ENCODE measurements at places on chromosomes 11 and 22.
A peak's percentile ranks its signal among the peaks of the same experiment; 100 is the strongest.

- DNase-seq: peak; percentile 40
These were observed 109.8 kb downstream of the NAT10 start for GRCh38 chr11:34214961-34215805.

GRCh38 chr22:45475851-45476514 is 26.7 kb upstream of the FBLN1 start:
- no peak for DNase-seq

- DNase-seq: no peak
These were observed 23.8 kb upstream of the ALDH3B2 start for GRCh38 chr11:67698247-67698646.

GRCh38 chr11:37409124-37409523 is 811.1 kb upstream of the RAG2 start:
- no peak for DNase-seq

DNA sequence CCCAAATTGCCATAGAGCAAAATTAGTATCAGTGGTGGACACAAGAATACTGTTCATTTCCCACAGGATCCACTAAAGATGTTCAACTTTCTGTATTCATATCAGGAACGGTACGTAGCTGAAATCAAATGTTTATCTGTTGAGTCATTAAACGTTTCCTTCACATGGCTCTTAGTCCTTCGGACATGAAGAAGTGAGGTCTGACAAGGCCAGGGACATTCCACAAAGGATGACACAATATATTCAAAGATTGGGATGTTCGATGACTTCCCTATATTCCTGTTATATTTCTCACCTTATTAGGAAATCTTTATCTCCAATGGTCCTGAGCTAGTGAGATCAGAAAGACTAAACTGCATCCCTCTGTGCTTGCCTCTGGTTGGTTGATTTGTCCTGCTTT is 129.0 kb downstream of the ETS1 start:
- no peak for DNase-seq

DNA sequence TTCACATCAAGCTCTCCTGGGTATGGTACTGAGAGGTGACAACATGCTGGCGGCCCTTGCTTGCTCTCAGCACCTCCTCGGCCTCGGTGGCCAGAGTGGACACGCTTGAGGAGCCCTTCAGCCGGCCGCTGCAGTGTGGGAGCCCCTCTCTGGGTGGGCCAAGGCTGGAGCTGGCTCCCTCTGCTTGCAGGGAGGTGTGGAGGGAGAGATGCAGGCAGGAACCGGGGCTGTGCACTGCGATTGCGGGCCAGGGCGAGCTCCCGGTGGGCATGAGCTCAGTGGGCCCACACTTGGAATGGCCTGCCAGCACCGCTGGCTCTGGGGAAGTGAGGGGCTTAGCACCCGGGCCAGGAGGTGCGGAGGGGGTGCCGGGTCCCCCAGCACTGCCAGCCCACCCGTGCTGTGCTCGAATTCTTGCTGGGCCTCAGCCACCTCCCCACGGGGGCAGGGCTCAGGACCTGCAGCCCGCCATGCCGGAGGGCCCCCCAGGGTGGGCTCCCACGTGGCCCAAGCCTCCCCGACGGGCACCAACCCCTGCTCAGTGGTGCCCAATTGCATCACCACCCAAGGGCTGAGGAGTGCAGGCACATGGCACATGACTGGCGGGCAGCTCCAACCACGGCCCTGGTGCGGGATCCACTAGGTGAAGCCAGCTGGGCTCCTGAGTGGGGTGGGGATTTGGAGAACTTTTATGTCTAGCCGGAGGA is 106.2 kb downstream of the RAB38 start:
- no peak for DNase-seq

DNA sequence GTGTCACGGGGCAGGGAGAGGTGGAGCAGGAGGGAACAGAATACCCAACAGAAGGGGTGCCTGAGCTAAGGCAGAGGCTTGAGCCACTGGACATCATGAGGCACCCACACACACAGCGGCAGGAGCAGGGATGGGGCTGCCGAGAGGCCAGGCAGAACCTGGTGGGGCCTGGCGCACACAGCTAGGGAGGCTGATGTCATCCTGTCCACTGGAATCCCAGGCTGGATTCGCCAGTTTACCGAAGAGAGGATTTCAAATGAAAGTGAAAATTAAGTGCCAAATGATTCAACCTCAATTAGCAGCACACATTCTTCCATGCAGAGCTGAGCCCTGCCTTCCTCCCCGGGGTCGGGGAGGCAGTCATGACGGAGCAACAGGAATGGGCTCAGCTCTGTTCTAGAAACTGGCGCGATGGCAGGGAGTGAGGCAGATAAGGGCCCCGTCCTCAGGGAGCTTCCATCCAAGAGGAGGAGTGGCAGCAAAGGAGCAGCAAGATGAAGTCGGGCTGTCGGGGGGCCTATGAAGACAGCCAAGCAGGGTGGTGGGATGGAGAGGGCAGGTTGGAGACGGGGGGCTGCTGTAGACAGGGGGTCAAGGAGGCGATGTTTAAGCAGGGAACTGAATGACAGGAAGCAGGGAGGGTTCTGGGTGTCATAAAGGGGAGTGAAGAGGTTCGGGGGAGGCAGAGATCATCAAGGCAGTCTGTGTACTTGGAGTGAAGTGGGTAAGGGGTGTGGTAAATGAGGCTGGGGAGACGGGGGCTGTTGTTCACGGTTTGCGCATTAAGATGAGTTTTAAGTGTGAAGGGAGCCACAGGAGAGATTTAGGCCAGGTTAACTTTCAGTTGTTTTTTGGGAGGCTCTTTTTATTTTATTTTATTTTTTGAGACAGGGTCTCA is 6.4 kb downstream of the RAC2 start:
- DNase-seq: no peak

GRCh38 chr11:128179512-128179911 is 407.8 kb downstream of the ETS1 start:
- no peak for DNase-seq

GRCh38 chr11:2311353-2312133 is 9.7 kb downstream of the TSPAN32 start:
- no peak for DNase-seq

- DNase-seq: no peak
These were observed 476.9 kb upstream of the CADM1 start for GRCh38 chr11:115981104-115981481.

- no peak for DNase-seq
These were observed 9.3 kb upstream of the POLD3 start for GRCh38 chr11:74583024-74583624.

DNA sequence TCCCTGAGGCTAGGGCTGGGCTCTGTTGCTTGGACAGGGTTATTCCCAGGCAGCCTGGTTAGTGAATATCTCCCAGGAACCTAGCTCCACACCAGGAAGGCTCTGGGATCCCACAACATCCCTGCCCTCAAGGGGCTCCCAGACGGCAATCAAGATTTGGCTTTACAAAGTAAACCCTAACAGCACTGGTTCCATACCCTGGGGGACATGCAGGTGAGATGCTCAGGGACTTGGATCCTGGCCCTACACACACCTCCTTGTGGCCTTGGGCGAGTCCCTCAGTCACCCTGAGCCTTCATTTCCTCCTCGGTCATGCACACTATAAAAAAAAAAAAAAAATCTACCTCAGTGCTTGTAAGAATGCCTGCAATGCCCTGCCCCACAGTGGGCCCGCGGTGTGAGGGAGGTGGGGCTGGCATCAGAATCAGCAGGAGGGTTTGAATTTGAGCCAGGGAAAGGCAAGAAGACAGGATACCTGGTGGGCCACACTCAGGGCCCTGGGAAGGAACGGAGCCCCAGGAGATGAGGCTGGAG is 86.3 kb downstream of the MORC2 start:
- no peak for DNase-seq

DNA sequence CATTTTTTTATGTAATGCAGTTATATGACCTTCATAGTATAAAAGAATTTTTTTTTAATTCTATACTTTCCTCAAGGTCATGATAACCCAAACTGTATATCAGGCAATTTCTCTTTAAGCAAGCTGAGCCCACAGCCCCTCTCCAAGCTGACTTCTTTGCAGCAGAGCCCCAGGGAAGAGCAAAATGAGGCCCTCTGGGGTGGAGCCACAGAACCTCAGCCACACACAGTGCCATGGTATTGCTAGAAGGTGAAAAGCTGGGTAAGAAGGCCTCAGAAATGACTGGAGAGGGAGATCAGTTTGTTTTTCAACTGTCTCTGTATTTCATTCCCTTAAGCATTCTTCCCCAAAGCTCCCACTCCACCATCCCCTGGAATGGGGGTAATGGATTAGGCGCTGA is 108.8 kb downstream of the PLEKHA7 start:
- no peak for DNase-seq

DNA sequence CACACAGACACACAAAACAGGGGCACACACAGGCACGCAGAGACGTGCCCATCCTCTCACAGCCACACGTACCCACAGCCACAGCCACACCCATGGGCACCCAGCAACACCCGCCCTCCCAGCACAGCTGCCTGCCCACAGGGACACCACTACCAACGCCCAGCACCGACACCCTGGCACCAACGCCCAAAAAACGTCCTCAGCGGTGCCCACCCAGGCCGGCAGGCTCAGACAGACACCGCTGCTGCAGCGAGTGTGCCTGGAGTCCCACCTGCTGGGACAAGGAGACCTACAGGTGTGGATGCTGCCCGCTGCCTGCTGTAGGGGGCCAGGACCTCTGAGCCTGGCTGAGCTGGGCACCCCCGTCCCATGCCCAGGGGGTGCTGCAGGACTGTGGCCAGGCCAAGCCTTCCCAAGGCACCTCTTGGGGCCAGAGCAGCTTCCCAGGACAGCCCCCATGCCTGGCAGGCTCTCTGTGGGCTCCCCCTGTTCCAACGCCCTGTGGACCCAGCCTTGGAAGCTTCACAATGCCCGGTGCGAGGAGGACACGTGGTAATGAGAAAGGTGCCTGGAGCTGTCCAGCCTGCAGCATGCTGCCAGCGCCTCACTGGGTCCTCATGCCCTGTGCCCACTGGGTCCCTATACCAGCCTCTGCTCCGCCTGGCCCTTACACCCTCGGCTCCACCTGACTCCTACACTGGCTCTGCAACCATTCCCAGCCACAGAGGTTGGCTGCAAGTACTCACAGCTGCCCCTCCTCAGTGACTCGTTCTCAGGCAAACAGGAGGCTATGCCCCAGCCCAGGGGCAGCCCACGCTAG is 45.8 kb upstream of the TH start:
- no peak for DNase-seq

GRCh38 chr11:45154276-45154675 is 7.8 kb downstream of the PRDM11 start:
- no peak for DNase-seq

- no peak for DNase-seq
These were observed 287.9 kb upstream of the MPPED2 start for GRCh38 chr11:30873924-30874610.

DNA sequence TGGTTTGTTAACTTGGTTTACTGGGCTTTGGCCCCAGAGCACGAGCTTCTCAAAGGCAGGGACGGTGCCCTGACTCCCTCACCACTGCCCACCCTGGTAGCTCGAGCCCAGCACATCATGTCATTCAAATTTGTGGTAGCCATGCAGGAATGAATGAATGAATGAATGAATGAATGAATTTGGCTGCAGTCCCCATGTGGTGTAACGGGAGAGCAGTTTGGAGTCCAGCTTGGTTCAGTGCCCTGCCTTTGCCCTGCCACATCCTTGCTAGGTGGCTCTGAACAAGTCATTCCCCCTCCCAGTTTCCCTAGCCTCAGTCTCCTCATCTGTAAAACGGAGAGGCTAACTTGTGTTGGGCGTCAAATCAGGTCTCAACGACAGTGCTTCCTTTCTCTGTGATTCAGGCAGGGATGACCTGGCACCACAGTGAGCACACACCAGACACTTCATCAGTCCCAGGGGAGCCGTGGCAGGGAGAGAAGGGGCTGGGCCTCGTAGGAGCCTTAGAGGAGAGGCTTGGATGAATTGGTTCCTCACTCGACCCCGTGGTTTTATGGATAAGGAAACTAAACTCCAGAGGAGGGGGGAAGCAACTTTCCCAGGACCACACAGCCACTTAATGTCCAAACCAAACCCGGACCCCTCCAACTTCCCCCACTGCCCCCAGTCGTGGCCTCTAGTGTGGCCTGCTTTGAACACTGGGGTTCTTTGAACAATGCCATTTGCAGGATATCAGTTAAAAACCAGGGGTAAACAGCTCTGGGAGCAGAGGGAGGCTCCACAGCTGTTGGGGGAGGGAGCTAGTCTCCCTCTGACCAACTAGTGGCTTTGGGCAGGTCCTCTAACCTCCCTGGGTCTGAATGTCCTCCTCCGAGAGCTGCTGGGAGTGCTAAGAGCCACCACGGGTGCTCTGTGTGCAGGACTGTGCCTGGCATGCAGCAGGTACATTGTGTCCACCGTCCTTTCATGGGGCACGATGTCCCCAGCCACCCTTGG is 86.2 kb downstream of the CACNA1I start:
- no peak for DNase-seq

GRCh38 chr22:50672471-50673230 is at the start of gene SHANK3:
Gene SHANK3, plus strand, starts transcription at chr22:50672823.
- no peak for DNase-seq

GRCh38 chr11:104614961-104615360 is 283.3 kb downstream of the CASP12 start:
- no peak for DNase-seq

DNA sequence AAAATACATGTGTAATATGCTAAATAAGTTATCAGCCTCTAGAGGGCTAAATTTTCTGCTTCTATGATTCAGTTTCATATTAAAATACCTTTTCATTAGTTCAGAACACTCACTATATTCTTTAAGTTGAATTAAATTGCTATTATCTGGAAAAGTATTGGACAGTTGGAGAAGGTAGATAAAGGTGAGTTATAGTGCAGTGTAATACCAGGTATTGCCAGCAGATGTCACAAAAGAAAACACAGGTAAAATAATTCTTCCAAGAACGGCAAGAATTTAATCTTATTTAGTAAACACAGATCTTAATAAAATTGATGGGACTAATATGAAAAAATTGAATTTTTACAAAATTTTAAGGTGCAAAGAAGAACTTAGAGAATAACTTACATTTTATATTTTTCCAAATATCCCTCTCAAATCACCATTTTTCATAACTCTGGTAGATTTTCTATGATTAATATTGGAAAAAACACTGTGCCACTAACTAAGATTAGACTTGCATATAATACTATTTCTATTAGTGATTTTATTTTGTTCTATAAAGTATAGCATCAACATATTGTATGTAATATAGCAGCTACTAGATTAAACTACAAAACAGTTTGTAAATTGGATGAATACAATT is 1.7 kb upstream of the LRRC4C start:
- no peak for DNase-seq

- no peak for DNase-seq
These were observed 449.4 kb downstream of the NTM start for GRCh38 chr11:131819865-131820264.

GRCh38 chr22:46102159-46102558 is 48.2 kb upstream of the PPARA start:
- DNase-seq: no peak

- no peak for DNase-seq
These were observed 21.5 kb downstream of the CASP4 start for GRCh38 chr11:104946907-104947306.
